H9 (cell line): ENCODE measurements at places on chromosomes 3 and 15.

DNA sequence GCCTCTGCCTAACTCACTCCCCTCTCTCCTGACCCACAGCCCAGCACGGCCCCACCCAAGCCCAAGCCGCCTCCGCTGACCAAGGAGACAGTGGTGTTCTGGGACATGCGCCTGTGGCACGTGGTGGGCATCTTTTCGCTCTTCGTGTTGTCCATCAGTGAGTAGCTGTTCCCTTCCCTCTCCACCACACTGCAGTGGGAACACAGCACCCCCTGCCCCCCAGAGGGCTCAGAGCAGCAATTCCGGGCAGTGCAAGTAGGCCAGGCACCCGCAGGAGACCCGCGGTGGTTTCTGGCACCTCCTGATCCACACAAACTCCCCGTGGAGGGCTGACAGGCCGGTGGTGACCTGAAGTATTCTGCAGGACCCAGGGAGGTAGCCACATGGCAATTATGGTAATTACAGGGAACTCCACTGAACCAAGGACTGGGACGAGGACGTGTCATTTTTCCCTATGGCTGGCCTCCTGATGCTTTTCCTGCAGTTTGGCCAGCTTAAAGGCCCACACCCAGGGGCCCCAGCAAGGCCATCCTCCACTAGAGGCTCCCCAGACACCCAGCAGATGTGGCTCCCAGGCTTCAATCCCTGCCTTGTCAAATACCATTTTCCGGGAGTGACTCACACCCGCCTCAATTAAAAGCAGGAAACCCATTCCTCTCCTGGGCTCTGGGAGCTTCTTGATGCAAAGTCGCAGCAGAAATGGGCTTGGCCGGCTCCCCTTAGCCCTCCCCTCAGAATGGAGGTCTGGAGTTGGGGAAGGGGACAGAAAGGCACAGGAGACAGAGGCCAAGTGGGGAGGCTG, 4.8 kb downstream of the TMIE start:
- H3K27me3 ChIP-seq = peaks cover 6% of the 10 kb centered on the region; the same call in 1 of the 2 replicates
- peak overlapping the region; percentile 55; the same call in 1 of the 3 replicates for H3K4me3 ChIP-seq
- H3K4me1 ChIP-seq = no peaks in the 10 kb centered on the region
- H3K27ac ChIP-seq = no peak overlapping the region
- DNase-seq = no peak
- no peaks in the 10 kb centered on the region for H3K36me3 ChIP-seq

DNA sequence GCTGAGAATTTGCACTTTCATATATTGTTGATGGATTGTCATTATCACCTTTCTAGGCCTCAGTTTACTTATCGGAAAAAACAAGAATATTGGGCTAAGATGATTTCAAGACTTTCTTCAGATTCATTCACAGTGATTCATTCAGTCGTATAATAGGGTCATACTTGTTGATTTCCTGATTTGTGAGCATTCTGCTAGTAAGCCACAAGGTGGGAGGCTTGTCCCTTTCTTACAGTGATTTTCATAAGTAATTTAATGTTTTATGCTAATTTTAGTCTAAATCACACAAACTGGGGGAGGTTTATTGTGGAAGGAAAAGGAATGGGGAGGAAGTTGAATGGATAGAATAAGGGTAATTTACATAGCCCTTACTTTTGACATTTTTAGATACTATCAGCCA, 126.8 kb upstream of the GOLGA6L4 start:
- no peaks in the 10 kb centered on the region for H3K4me1 ChIP-seq
- H3K4me3 ChIP-seq = no peak overlapping the region
- no peak for DNase-seq
- H3K36me3 ChIP-seq = no peaks in the 10 kb centered on the region
- no peak overlapping the region for H3K27ac ChIP-seq

DNA sequence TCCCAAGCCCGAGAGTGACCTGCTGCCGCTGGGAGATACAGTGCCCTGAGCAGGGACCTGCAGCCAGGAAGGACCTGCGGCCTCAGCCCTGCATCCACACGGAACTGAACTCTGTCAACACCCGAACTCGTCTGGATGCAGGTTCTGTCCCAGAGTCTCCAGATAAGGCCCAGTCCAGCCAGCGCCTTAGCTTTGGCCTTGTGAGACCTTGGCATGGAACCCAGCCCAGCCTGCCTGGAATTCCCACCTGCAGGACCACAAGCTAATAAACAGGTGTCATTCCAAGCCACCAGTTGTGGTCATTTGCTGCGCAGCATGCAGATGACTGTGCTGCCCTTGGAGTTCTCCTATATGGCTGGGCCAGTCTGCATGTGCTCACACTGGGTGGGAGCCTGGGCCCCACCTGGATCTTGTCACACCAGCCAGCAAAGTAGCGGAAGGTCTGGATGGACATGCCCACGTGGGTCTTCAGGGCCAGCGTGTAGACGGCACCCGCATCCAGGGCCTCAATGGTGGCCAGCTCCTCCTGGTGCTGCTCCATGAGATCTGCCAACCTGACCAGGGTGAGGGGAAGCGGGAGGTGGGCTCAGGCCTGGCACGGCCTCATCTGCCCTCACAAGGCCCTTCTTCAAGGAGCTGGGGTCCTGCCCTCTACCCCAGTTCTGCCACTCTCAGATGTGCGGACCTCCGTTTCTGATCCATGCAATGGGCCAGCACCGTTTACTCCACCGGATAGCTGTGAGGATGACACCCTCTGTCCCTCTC, 47.2 kb upstream of the SLC41A3 start:
- H3K27me3 ChIP-seq = no peaks in the 10 kb centered on the region
- DNase-seq = peak; percentile 15
- H3K36me3 ChIP-seq = no peaks in the 10 kb centered on the region
- peaks cover 3% of the 10 kb centered on the region; the same call in 1 of the 2 replicates for H3K4me1 ChIP-seq
- no peak overlapping the region for H3K27ac ChIP-seq

DNA sequence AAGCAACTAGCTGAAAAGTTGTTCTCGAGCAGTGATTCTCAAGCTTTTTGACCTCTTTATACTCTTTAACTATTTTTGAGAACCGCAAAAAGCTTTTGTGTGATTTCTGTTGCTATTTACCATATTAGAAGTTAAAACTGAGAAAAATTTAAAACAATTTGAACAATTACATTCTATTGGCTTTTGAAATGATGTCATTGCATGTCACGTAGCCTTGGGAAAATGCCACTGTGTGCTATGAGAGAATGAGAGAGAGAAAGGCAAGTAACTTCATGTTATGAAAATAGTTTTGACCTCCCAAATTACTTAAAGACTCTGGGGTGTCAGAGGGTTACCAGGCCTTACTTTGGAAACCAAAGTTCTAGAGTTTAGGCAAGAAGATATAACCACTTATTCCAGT, 8.0 kb downstream of the USP13 start:
- H3K27ac ChIP-seq = no peak overlapping the region
- H3K4me3 ChIP-seq = no peak overlapping the region
- H3K27me3 ChIP-seq = no peaks in the 10 kb centered on the region
- H3K4me1 ChIP-seq = no peaks in the 10 kb centered on the region
- DNase-seq = no peak

- no peaks in the 10 kb centered on the region for H3K27me3 ChIP-seq
- no peaks in the 10 kb centered on the region for H3K36me3 ChIP-seq
- no peak overlapping the region for H3K4me3 ChIP-seq
- H3K4me1 ChIP-seq = no peaks in the 10 kb centered on the region
- H3K27ac ChIP-seq = no peak overlapping the region
Measured at GRCh38 chr15:69631978-69632377, 179.4 kb downstream of the RPLP1 start.
